Spinal cord (tissue), 10 donors: ENCODE measurements at places on chromosomes 1 and 21. TPM values are rescaled to one million over a fixed set of nuclear protein-coding genes. Genes with fewer than 3 reads are reported as not detected.

GRCh38 chr1:28066393-28067154 lies 21.8 kb downstream of the EYA3 start:
- H3K27ac ChIP-seq: no peak overlapping the region
- no peaks in the 10 kb centered on the region for H3K4me1 ChIP-seq
- no peaks in the 10 kb centered on the region for H3K27me3 ChIP-seq

The TNFSF4 gene
- 1.2 TPM for polyA plus RNA-seq

GRCh38 chr1:162165528-162165927 lies 96.0 kb downstream of the NOS1AP start:
- DNase-seq: no peak
- H3K27me3 ChIP-seq: no peaks in the 10 kb centered on the region
- peaks cover 24% of the 10 kb centered on the region for H3K4me1 ChIP-seq
- no peaks in the 10 kb centered on the region for H3K36me3 ChIP-seq

DNA sequence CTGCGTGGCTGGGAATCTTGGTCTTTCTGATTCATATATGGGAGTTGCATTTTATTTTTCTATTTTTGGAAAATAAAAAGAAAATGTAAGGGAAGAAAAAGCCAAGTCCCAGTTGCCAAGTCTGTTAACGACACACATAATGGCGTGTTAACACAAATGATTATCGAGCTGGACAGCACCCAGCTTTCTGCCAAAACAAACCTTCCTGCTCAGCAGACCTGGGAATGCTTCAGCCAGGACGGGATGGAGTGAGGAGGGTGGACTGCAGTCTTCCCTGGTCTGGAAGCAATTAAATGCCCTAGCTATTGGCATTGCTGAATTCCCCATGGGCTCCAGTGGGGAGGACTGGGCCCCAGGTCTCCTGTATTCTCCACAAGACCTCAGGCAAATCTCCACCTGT lies 184.2 kb upstream of the USP24 start:
- no peaks in the 10 kb centered on the region for H3K27me3 ChIP-seq
- no peak overlapping the region for H3K27ac ChIP-seq
- no peak for DNase-seq
- no peaks in the 10 kb centered on the region for H3K36me3 ChIP-seq
- H3K4me3 ChIP-seq: no peak overlapping the region

DNA sequence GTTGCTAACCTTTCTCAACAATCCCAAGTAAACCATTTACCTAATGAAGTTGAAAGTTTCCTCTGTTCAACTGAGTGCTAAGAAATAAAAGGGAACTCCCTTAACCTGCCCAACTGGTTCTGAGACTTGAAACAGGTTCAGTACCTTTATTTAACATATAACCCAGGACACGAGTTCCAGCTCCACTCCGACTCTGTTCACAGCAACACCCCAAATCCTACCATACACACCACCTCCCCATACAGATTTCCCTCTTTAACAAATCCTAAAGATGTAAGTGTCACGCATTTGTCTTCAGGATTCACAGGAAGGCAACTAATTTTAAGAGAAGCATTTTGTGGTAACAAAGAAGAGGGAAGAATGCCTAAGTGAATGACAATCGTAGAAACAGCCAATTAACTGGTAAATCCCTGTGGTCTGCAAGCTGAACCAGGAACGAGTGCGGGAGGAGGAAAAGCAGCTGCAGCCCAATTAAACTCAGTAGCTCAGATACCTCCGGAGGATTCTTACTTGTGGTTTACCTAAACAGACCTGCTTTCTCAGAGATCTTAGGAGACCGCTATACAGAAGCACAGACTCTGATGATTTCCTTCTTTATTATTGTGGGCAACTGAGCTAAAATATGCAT lies 134.5 kb upstream of the MAGI3 start:
- H3K36me3 ChIP-seq: no peaks in the 10 kb centered on the region
- no peak overlapping the region for H3K4me3 ChIP-seq
- no peak for DNase-seq
- H3K27ac ChIP-seq: no peak overlapping the region
